ENCODE measurements at places on chromosomes 16 and 17.
A peak's percentile ranks its signal among the peaks of the same experiment; 100 is the strongest.

DNA sequence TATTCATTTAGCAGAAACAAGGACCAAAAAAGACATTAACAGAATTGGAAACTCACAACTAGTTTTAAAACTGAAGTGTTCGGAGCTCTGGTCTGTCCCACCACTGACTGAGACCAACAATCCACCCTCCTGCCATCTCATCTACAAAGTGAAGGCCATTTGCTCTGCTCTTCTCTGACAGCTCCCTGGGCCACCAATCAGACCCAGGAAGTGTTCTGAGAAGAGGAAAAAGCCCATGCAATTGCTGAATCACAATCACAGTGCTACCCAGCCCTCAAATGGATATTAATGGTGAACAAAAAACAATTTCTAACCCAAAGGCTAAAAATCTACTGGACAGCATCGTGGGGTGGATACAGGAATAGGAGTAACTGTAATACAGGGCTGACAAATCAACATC lies 2.1 kb downstream of the RPL23 start:
- DNase-seq, result no peak

GRCh38 chr16:9092978-9093344 lies 1.5 kb downstream of the HAPSTR1 start:
- no peak for DNase-seq

DNA sequence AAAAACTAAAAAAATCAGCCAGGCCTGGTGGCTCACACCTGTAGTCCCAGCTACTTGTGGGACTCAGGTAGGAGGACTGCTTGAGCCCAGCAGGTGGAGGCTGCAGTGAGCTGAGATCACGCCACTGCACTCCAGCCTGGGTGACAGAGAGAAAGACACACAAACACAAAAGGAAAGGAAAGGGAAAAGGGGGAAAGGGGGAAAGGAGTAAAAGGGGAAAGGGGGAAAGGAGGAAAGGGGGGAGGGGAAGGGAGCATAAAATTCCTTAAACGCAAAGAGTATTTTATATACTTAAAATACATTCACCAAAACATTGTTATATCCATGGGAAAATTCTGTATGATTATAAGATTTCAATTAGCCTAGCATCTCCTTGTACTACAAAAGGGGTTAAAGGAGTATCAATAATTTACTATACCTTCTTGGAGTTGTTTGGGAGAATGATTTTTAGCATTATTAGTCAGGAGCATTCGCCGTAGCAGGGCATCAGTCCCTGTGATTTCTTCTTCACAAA lies 17.3 kb upstream of the BRIP1 start:
- DNase-seq, result no peak

GRCh38 chr17:79400989-79401703 lies 209.7 kb downstream of the RBFOX3 start:
- peak; percentile 53 for DNase-seq

- DNase-seq, result no peak
Observed at GRCh38 chr17:32155896-32156295, 13.6 kb downstream of the RHOT1 start.

DNA sequence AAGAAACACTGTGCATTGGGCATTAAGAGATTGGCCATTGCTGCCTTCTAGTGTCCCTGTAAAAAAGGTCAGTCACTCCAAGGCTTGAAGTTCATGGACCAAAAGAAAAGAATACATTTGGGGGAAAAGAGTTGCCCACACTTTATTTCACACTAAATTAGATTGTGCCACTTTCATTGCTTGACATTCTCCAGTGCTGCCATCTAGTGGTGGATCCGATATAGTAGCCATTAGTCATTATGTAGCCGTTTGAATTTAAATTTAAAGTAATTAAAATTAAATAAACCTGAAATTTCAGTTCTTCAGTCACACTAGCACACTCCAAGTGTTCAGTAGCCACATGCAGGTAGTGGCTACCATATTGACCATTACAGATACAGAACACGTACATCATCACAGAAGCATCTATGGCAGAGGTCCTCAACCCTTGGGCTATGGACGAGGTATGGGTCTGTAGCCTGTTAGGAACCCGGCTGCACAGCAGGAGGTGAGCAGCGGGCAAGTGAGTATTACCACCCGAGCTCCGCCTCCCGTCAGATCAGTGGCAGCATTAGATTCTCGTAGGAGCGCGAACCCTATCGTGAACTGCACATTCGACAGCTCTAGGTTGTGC lies 21.9 kb upstream of the CDH5 start:
- peak; percentile 21 for DNase-seq

All from stimulated activated CD8-positive, alpha-beta memory T cell treated with anti-CD3 and anti-CD28 coated beads, Interleukin-15, amount 100 ng/mL, for 1 hour (primary cell).